ENCODE measurements at places on chromosomes 7 and 10. TPM values are rescaled to one million over a fixed set of nuclear protein-coding genes. Genes with fewer than 3 reads are reported as not detected.

Gene MRPS33
- total RNA-seq: 118 TPM

Gene SLC39A12
- not detected for total RNA-seq

Gene ARHGAP21
- 59.3 TPM for total RNA-seq

Gene CPA4
- total RNA-seq: 6.8 TPM

Gene CRPPA
- 0.67 TPM for total RNA-seq

Gene RBM20
- 1.4 TPM for total RNA-seq

Gene PRRT4
- 0.81 TPM for total RNA-seq

Gene PHYHIPL
- 0.38 TPM for total RNA-seq

Gene LEP
- not detected for total RNA-seq

Gene ZNF804B
- not detected for total RNA-seq

Gene ANKRD2
- total RNA-seq: 4.4 TPM

Gene TRPV6
- total RNA-seq: not detected

Gene COBL
- total RNA-seq: 4.7 TPM

Gene GPER1
- 0.89 TPM for total RNA-seq

Gene ZPBP
- total RNA-seq: not detected

All from A549 treated with RU486 at 1 μM for 4 hours (cell line).